Left kidney (tissue), 8 donors: ENCODE measurements at places on chromosomes 11 and 22.

GRCh38 chr11:59186130-59186594 is 14.2 kb downstream of the DTX4 start:
- DNase-seq = no peak

- no peak for DNase-seq
Observed at GRCh38 chr22:47818496-47818895, 1056.0 kb downstream of the TBC1D22A start.

DNA sequence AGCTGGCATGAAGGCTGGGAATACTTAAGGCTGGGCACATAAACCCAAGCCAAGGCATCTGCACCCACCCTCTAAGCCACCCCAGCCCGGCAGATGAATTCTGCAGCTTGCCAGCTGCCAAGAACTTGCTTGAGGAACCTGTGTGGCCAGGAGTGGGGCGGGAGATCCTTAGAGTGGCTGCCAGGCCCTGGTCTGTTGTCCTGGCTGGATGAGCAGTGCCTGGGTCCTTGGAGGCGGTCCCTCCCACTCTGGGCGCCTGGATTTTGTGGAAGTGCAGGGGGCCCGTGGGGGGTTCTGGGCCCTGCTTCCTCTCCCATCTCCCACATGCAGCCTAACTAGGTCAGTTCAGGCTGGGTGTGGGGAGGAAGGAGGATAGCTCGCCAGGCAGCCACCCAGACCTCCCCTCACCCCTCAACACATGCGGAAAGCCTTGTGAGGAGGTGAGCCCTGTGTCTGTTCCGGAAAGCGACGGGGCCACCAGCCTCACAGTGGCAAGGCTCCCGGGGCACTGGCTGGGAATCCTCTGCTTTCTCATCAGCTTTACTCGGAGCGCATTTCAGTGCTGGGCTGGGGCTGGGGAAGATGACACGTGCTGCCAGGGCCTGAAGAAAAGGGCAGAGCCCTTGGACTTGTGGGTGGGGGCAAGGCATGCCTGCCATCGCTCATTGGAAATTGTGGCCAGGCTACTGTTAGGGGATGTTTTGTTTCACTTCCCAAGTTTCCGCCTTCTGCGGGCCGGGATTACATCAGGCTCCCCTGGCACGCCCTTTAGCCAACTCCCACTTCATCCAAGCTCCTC is 8.4 kb downstream of the DAGLA start:
- no peak for DNase-seq

DNA sequence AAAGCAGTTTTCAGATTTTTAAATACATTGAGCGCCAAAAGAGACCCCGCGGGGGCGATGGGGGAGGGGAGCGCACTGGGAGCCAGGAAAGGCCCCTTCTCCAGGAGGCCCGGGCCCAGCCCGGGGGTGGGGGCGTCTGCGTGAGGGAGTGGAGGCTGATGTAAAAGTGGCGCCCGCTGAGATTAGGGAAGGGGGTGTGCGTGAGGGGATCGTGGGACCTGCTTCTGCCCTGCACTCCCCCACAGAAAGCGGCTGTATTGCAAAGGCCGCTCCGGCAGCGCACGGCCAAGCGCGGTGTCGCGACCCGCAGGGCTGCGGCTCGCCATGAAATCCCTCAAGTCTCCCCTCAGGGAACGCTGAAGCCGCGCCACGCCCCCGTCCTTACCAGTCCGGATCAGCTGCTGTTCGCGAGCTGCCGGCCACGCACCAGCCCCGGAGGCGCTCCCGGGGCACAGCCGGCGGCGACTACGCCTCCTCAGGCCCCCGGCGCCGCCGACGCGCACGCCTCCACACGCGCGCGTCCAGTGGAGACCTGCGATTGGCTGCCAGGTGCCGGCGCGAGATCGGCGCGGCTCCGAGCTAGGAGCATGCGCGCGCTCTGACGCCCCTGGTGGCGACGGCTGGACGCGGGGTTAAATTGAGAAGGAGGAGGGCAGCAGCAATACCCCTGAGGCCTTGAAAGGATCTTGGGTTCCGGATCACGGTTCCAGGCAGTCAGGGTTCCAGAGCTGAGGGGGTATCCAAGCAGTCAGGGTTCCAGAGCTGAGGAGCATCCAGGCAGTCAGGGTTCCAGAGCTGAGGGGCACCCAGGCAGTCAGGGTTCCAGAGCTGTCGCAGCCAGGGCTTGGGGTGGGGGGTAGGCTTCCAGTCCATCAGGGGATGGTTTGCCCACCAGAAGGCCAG is at the start of gene ZNF280B:
ZNF280B (minus strand) TSS at position 469 of the 903 bp plus-strand sequence. CDS start 19,344 bp downstream, outside the sequence.
- DNase-seq = peak; percentile 71
